ENCODE measurements at places on chromosomes 5 and 9.

- DNase-seq, result no peak
These were observed 145.0 kb downstream of the ADCY2 start for GRCh38 chr5:7540736-7541485.

GRCh38 chr5:172385707-172386106, 68.6 kb downstream of the SH3PXD2B start:
- no peak for DNase-seq

DNA sequence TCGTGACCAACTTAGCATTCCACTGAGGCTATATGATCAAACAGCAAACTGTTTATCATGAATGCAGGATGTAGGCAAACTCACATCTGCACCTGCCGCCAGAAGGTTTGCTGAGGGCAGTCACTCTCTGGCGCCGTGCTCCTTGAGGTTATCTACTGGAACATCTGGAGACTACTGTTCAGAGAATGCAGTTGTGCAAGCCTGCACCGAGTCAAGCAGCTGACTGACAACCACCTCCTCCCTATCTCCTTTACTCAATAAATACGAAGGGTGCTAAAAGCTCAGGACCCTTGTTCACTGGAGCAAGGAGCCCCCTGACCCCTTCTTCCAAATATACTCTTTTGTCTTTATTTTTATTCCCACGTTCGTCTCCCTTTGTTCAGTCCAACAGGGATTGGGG, 27.1 kb downstream of the CCDC125 start:
- no peak for DNase-seq

DNA sequence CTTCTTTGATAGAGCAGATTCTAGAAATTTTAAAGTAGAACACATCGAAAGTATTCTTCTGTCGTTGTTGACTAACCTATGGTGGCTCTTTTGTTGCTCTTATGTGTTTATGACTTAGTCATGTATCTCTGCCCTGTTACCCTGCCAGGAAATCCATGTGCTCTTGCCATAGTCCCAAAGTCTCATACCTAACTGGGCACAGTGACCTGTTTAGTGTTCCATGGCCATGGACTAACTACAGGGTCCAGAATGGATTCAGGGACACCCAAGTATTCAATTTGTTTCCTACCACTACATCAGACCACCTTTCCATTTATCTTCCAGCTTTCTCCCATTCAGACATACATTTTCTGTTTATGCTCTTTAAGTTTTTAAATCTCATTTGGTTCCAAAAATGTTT, 18.0 kb downstream of the SLC44A1 start:
- no peak for DNase-seq

GRCh38 chr9:120876842-120877240, at the start of gene PHF19:
PHF19 (minus strand) TSS chr9:120877188; CDS start chr9:120874741, 2,447 bp downstream.
- no peak for DNase-seq

- no peak for DNase-seq
These were observed 129.9 kb downstream of the PDZD2 start for GRCh38 chr5:31768784-31769183.

- DNase-seq, result no peak
These were observed 79.5 kb upstream of the FAM169A start for GRCh38 chr5:74945561-74946165.

- DNase-seq, result no peak
These were observed 60.5 kb upstream of the ANKRD33B start for GRCh38 chr5:10503321-10503720.

GRCh38 chr5:54332720-54333119, 22.3 kb upstream of the ARL15 start:
- DNase-seq, result no peak

All from progenitor cell of endocrine pancreas (in vitro differentiated cells).